ENCODE measurements at places on chromosomes 2 and 18. TPM values are rescaled to one million over a fixed set of nuclear protein-coding genes. Genes with fewer than 3 reads are reported as not detected.

SPTBN1 gene
- total RNA-seq = 258 TPM

IGFBP5 gene
- total RNA-seq = 5.9 TPM

PJVK gene
- 0.30 TPM for total RNA-seq

TMEM214 gene
- total RNA-seq = 20.5 TPM

DNAH6 gene
- under 0.01 TPM for total RNA-seq

IL37 gene
- not detected for total RNA-seq

CCDC148 gene
- under 0.01 TPM for total RNA-seq

ZNF532 gene
- total RNA-seq = 40.6 TPM

TMSB10 gene
- total RNA-seq = 10,627 TPM

GREB1 gene
- total RNA-seq = 0.30 TPM

GATA6 gene
- total RNA-seq = 8.1 TPM

HRH4 gene
- not detected for total RNA-seq
